ENCODE measurements at places on chromosomes 16 and 17.

DNA sequence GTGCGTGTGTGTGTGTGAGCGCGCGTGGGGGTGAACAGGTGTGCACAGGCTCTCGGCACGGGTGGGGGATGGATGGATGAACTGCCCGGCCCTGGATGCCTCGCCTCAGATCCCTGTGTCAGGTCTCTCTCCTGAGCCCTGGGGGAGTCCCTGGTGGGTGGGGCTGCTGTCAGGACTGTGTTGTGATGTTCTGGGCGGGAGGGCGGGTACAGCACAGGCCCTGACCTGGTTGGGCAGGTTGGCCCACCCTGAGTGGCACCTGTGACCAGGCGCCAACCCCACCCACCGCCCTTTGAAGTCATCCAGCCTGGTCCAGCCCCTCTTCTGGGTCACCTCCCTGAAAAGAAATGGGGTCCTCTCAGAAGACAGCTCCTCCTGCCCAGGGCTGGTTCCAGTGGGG lies 41.6 kb upstream of the TAC4 start:
- DNase-seq, result no peak

GRCh38 chr17:77098884-77099545 lies 41.8 kb upstream of the SEC14L1 start:
- DNase-seq, result peak; percentile 36

GRCh38 chr17:67262435-67263117 lies 17.6 kb upstream of the HELZ start:
- DNase-seq, result no peak

- no peak for DNase-seq
These were observed 38.8 kb downstream of the SCPEP1 start for GRCh38 chr17:57016764-57017116.

GRCh38 chr17:36777118-36777517 lies 160.2 kb upstream of the LHX1 start:
- no peak for DNase-seq

DNA sequence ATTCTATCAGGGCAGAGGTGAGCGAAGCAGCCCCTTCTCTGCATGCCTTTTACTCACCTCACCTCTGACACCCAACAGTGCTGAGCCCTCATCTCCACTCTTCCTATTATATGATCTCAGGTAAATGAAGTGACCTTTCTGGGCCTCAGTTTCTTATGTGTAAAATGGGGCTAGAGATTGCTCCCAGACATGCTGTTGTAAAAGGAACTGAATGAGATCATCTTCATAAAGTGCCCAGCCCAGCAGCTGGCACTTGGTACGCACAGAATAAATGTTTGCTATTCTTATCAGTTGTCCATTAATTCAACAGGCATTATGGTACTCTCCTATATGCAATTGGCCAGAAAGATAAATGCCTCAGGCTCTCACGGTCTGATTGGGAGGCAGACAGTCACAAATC lies 4.5 kb upstream of the GALK1 start:
- no peak for DNase-seq

DNA sequence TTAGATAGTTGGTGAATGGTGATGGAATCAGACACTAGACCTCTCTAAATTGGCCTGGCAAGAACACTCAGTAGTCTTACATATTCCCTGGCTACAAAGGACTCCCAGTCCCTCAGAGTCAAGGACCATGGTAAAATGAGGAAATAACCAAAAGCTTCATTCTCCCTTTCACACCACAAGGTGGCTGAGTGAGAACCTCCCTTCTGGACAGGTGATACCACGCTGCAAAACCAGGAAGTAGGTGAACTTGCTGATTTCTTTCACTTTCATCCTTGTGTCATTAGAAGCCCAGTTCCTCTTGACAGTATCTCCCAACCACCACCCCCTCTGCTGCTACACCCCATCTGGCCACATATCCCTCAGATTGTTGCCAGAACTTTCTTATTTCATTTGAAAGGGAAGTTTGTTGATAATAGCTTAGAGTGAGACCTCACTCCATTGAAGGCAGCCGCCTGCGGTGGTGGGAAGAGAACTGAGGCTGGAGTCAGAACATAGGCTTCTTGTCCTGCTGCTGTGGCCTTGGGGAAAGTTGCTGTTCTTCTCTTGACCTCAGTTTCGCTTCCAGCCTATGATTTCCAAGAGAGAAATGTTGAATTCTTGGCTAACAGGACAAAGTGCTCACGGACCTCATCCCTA lies 290.6 kb upstream of the CCL2 start:
- no peak for DNase-seq

- DNase-seq, result no peak
These were observed 11.6 kb downstream of the SLC13A2 start for GRCh38 chr17:28485049-28485448.

DNA sequence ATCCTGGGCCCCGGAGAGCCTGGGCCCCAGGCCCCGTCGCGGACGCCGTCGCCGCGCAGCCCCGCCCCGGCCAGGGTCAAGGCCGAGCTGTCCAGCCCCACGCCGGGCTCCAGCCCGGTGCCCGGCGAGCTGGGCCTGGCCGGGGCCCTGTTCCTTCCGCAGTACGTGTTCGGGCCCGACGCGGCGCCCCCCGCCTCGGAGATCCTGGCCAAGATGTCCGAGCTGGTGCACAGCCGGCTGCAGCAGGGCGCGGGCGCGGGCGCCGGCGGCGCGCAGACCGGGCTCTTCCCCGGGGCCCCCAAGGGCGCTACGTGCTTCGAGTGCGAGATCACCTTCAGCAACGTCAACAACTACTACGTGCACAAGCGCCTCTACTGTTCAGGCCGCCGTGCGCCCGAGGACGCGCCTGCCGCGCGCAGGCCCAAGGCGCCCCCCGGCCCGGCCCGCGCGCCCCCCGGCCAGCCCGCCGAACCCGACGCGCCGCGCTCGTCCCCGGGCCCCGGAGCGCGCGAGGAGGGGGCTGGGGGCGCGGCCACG lies 36.8 kb upstream of the ZC3H18 start:
- DNase-seq, result no peak

- no peak for DNase-seq
These were observed 2.6 kb upstream of the TSPOAP1 start for GRCh38 chr17:58330997-58331814.

- peak; percentile 84 for DNase-seq
These were observed 19.4 kb downstream of the RHOT1 start for GRCh38 chr17:32161506-32162365.

DNA sequence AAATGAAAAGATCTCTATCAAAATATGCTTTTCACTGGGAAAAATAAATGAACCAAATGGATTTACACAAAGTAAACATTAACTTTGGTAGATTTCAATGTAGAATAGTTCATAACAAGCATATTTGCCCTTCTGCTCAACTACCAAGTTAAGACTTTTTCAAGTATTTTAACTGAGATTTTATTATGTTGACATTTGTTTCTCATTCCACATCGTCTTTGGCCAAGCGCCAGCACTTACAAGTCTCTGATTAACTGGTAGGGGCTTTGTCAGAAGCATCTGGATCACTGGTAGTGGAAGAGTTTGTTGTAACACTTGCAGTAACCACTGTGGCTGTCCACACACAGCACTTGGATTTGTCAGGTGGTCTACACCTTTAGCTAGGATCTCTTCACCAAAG lies 22.9 kb downstream of the SLFN12L start:
- no peak for DNase-seq

DNA sequence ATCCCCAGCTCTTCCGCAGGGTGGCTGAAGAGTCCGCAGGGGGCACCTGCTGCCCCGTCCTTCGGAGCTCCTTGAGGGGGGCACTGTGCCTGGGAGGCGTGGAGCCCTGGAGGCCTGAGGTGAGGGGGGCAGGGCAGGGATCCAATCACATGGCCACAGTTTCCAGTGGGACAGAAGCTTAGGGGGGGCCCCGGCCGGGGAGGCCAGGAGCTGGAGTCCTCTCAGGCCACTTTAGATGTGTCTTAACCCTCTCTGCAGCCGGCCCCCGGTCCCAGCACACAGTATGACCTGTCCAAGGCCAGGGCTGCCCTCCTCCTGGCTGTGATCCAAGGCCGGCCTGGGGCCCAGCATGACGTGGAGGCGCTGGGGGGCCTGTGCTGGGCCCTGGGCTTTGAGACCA lies 10.8 kb downstream of the ZNF213 start:
- DNase-seq, result no peak

GRCh38 chr16:64730261-64730660 lies 391.6 kb downstream of the CDH11 start:
- DNase-seq, result no peak

GRCh38 chr16:53626811-53627210 lies 76.8 kb downstream of the RPGRIP1L start:
- no peak for DNase-seq

- no peak for DNase-seq
These were observed 31.2 kb downstream of the CIBAR2 start for GRCh38 chr16:85081038-85081437.

GRCh38 chr16:9837481-9837880 lies 344.7 kb downstream of the GRIN2A start:
- DNase-seq, result no peak

GRCh38 chr17:57892820-57893595 lies 43.2 kb upstream of the MRPS23 start:
- peak; percentile 96 for DNase-seq

DNA sequence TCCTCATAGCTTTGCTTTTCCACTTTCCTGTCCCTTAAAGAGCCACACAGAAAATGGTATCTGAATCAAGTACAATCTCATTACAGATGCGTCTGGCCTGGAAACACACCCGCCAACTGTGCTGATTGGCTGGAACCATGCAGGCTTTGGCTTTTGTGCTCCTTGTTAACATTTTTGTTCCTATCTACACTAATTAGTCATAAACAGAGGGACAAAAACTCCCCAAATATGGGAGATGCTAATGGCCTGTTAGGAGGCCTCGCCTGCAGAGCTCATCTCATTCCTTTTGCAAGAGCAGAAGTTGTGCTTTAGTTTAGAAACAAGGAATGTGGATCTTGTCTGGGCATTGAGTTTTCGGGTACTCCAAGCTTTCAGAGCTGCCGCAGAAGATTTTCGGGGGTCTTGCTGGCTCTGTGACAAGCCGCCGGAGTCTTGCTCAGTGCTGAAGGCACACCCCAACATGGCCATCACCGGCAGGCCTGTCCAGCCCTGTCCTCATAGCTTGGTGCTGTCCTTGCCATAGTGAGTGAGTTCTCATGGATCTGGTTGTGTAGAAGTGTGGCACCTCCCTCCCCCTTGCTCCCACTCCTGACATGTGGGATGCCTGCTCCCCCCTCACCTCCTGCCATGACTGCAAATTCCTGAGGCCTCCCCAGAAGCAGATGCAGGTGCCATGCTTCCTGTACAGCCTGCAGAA lies 69.8 kb downstream of the METRNL start:
- DNase-seq, result no peak

DNA sequence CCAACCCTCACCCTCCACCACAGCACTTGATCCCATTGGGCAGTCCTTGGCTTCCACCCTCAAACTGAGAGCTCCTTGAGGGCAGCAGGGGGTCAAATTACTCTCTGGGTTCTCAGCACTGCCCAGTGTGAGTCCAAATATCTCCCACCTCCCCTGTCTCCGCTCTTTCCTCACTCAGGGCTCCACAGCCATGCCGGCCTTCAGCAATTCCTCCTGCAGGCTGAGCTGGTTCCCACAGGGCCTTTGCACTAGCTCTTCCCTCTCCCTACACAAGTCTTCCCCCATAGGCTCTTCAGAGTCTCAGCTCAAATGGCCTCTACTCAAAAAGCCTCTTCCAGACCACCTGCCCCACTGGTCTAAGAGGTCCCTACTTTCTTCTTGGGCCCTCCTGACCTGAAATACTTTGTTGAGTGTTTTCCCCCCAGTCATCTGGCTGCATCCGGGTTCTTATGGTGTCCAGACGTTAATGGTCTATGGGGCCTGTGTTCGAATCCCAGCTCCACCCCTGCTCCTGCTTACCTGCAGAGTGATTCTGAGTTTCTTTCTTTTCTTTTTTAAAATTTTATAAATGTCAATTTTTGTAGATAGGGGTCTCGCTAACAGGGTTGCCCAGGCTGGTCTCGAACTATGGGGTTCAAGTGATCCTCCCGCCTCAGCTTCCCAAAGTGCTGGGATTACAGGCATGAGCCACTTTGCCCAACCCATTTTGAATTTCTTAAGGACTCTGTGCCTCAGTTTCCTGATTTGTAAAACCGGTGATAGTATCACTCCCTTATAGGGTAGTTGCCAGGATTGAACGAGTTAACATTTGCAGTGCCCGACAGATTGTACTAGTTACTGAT lies 973 bp upstream of the IL4R start:
- DNase-seq, result no peak

Measured in hepatic stellate cell (primary cell).